Activated CD4-positive, alpha-beta T cell treated with anti-CD3 and anti-CD28 coated beads, Interleukin-2, amount 10 ng/mL, durations not matched to agents 7 days and 5 days (primary cell): ENCODE measurements at places on chromosomes 11 and 22. TPM values are rescaled to one million over a fixed set of nuclear protein-coding genes. Genes with fewer than 3 reads are reported as not detected.
A peak's percentile ranks its signal among the peaks of the same experiment; 100 is the strongest.

Gene ZNF280B
- 2.5 TPM for total RNA-seq

Gene GPHA2
- total RNA-seq: not detected

Gene OR6T1
- total RNA-seq: not detected

Gene NRGN
- total RNA-seq: 11.6 TPM

Gene LRRC74B
- total RNA-seq: not detected

Gene AP5B1
- 20.2 TPM for total RNA-seq

Gene MYEOV
- not detected for total RNA-seq

GRCh38 chr22:29044657-29045176, 16.9 kb downstream of the C22orf31 start:
- H3K4me1 ChIP-seq: no peaks in the 10 kb centered on the region
- H3K4me3 ChIP-seq: no peak overlapping the region
- peaks cover 3% of the 10 kb centered on the region for H3K27me3 ChIP-seq
- H3K36me3 ChIP-seq: no peaks in the 10 kb centered on the region
- DNase-seq: no peak

GRCh38 chr11:61480261-61480993, 28.1 kb upstream of the LRRC10B start:
- H3K36me3 ChIP-seq: no peaks in the 10 kb centered on the region
- no peak overlapping the region for H3K27ac ChIP-seq
- no peaks in the 10 kb centered on the region for H3K27me3 ChIP-seq
- H3K4me3 ChIP-seq: no peak overlapping the region

- DNase-seq: no peak
- H3K27me3 ChIP-seq: no peaks in the 10 kb centered on the region
- H3K36me3 ChIP-seq: peaks cover 23% of the 10 kb centered on the region
- no peak overlapping the region for H3K4me3 ChIP-seq
- H3K4me1 ChIP-seq: peaks cover 4% of the 10 kb centered on the region
Observed at GRCh38 chr22:26527574-26528465, 15.5 kb upstream of the TFIP11 start.

DNA sequence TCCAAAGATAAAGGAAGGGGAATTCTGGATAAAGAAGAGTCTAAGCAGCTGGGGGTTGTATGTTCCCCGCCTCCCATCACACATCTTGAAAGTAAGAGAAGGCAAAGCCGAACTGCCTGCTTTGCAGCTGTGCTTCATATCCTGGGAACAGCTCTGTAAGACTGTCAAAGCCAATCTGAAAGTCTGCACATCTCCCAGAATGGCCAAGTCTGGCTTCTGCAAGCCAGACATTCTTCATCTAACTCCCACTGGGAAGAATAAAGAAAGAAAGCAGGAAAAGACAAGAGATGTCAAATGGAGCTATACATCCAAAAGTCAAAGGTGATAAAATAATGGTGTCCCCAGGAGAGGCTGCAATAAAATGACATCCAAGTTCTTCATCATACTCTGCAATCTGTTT, 15.4 kb downstream of the MORC2 start:
- no peak for DNase-seq
- peaks cover 52% of the 10 kb centered on the region for H3K36me3 ChIP-seq
- H3K27me3 ChIP-seq: no peaks in the 10 kb centered on the region
- H3K4me3 ChIP-seq: no peak overlapping the region

- H3K27ac ChIP-seq: no peak overlapping the region
- no peaks in the 10 kb centered on the region for H3K36me3 ChIP-seq
- no peak overlapping the region for H3K4me3 ChIP-seq
- DNase-seq: no peak
Observed at GRCh38 chr11:126115816-126116331, 53.2 kb upstream of the CDON start.

DNA sequence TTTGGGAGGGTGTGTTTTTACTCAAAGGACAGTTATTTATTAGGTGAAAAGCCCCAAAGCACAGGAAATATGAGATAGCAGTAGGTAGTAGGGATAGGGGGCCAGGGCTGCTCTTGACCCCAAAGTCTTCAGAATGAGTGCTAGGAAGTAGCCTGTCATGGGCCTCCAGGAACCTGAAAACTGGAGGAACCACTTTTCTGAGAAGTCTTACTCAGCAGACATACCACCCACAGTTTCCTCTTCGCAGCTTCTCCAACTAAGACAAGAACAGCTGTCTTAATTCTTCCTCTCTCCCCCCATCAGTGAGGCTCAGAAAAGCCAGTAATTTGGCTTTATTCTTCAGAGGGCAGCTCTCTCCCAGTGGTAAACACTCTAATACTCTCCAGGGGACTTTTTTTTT, 84.0 kb upstream of the CTSC start:
- peaks cover 44% of the 10 kb centered on the region for H3K36me3 ChIP-seq
- DNase-seq: peak; percentile 46
- H3K27me3 ChIP-seq: no peaks in the 10 kb centered on the region
- peak overlapping the region; percentile 44 for H3K4me3 ChIP-seq
- peak overlapping the region; percentile 86 for H3K27ac ChIP-seq

DNA sequence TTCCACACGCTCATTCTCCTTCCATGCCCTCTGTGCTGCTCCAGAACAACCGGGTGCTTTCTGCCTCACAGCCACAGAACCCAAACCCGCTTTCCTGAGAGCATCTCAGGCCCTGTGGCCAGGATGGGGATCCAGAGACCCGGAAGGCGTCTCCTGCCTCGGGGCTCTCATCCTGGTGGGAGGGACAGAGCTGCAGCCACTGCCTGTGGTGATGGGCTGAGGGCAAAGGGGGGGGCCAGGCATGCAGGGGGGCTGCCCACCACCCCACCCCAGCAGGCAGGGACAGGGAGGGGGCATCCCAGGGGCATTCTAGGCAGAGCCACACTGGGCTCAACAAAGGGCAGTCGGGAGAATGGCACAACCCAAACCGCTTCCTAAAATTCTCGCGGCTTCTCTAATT, 41.4 kb downstream of the CERK start:
- H3K27me3 ChIP-seq: no peaks in the 10 kb centered on the region
- H3K36me3 ChIP-seq: peaks cover 31% of the 10 kb centered on the region
- DNase-seq: no peak
- no peak overlapping the region for H3K27ac ChIP-seq
- H3K4me1 ChIP-seq: no peaks in the 10 kb centered on the region

- no peaks in the 10 kb centered on the region for H3K36me3 ChIP-seq
- no peak overlapping the region for H3K27ac ChIP-seq
- H3K27me3 ChIP-seq: peaks cover 5% of the 10 kb centered on the region
- no peaks in the 10 kb centered on the region for H3K4me1 ChIP-seq
Observed at GRCh38 chr11:86101941-86102407, 33.1 kb upstream of the PICALM start.

DNA sequence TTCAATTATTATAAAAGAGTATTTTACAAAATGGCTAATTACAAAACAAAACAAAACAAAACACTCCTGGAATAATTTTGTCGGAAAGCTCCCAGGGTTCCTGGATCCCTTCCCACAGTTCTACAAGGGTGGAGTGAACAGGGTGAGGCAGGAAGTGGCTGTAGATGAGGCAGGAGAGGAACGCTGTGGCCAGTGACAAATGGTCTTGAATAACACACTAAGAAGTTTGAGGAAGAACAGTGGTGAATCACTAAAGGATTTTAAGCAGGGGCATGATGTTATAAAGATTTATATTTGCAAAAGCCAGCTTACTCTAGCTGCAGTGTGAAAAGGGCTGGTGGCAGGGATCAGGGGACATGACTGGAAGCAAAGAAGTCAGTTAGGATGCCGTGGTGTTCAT, 33.8 kb upstream of the APOA1 start:
- DNase-seq: no peak
- H3K4me1 ChIP-seq: peaks cover 9% of the 10 kb centered on the region
- no peak overlapping the region for H3K4me3 ChIP-seq
- no peaks in the 10 kb centered on the region for H3K27me3 ChIP-seq
- H3K27ac ChIP-seq: no peak overlapping the region

DNA sequence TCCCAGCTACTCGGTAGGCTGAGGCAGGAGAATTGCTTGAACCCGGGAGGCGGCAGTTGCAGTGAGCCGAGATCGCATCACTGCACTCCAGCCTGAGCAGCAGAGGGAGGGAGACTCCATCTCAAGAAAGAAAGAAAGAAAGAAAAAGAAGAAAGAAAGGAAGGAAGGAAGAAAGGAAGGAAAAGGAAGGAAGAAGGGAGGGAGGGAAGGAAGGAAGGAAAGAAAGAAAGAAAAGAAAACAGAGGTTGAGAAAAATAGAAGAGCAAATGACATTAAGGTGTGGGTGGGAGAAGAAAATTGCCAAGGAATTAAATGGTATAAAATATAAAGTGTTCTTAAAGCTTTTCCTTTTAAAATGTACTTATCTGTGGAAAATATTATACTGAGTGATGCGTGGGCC, 49.9 kb downstream of the AHNAK start:
- DNase-seq: no peak
- peaks cover 17% of the 10 kb centered on the region for H3K27me3 ChIP-seq
- no peak overlapping the region for H3K27ac ChIP-seq
- peaks cover 4% of the 10 kb centered on the region for H3K4me1 ChIP-seq

DNA sequence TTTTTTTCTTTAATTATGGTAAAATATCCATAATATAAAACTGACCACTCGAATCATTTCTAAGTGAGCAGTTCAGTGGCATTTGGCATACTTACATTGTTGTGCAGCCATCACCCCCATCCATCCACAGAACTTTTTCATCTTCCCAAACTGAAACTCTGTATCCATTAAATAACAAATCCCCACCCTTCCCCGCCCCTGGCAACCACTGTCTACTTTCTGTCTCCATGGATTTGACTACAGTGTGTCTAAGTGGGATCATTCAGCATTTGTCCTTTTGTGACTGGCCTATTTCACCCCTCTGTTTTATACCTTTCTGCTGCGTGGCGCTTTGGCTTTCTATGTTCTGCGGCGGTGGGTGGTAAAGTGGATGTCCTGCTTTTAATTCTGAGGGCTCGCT, 49.1 kb downstream of the RTN4R start:
- H3K27me3 ChIP-seq: no peaks in the 10 kb centered on the region
- no peaks in the 10 kb centered on the region for H3K36me3 ChIP-seq
- H3K27ac ChIP-seq: no peak overlapping the region
- no peak for DNase-seq

DNA sequence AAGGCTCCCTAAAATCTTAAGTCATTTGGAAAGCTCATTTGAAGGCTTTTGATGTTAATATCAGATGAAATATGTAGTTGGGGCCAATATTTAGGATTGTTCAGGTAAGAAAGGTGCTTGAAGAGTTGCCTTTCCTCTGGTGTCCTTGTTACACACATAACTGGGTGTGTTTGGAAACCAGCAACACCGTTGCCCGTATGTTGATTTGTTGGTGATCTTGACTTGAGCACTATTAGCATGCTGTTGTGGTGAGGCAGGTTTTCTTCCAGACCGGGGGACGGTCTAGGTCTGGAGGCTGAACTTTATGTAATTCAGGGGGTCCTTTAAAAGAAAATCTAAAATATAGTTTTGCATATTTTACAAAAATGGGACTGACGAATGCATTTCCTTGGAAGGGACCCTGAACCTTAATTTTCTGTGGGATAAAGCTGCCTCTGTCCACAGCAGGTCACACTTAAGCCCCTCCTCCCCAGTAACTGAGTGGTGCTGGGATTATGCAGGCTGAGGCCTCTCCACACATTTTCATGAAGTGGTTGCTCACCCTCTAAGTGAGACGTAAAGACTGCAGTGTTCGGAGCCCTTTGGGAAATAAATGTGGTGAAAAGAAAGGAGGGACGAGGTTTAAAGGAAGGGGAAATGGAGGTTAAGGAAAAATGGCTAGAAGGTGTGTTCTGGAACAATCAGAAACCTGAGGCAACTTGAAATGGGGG, 1.8 kb downstream of the YWHAH start:
- H3K4me3 ChIP-seq: no peak overlapping the region
- peaks cover 34% of the 10 kb centered on the region for H3K36me3 ChIP-seq
- H3K4me1 ChIP-seq: peaks cover 46% of the 10 kb centered on the region
- H3K27me3 ChIP-seq: no peaks in the 10 kb centered on the region
- H3K27ac ChIP-seq: no peak overlapping the region

GRCh38 chr11:1877211-1878136, 14.2 kb downstream of the PRR33 start:
- no peak for DNase-seq
- no peaks in the 10 kb centered on the region for H3K27me3 ChIP-seq
- peaks cover 4% of the 10 kb centered on the region for H3K36me3 ChIP-seq
- no peak overlapping the region for H3K4me3 ChIP-seq
- peaks cover 34% of the 10 kb centered on the region for H3K4me1 ChIP-seq
